Glutamatergic neuron (in vitro differentiated cells): ENCODE measurements at places on chromosomes 5 and 9.
A peak's percentile ranks its signal among the peaks of the same experiment; 100 is the strongest.

- no peak for DNase-seq
Observed at GRCh38 chr5:83414601-83415000, 56.9 kb upstream of the VCAN start.

- no peak for DNase-seq
Observed at GRCh38 chr5:38468202-38468673, 88.2 kb downstream of the LIFR start.

GRCh38 chr5:158272409-158272808 lies 413.5 kb upstream of the CLINT1 start:
- no peak for DNase-seq

GRCh38 chr5:141811287-141812155 lies 66.7 kb downstream of the PCDH1 start:
- DNase-seq: peak; percentile 70

DNA sequence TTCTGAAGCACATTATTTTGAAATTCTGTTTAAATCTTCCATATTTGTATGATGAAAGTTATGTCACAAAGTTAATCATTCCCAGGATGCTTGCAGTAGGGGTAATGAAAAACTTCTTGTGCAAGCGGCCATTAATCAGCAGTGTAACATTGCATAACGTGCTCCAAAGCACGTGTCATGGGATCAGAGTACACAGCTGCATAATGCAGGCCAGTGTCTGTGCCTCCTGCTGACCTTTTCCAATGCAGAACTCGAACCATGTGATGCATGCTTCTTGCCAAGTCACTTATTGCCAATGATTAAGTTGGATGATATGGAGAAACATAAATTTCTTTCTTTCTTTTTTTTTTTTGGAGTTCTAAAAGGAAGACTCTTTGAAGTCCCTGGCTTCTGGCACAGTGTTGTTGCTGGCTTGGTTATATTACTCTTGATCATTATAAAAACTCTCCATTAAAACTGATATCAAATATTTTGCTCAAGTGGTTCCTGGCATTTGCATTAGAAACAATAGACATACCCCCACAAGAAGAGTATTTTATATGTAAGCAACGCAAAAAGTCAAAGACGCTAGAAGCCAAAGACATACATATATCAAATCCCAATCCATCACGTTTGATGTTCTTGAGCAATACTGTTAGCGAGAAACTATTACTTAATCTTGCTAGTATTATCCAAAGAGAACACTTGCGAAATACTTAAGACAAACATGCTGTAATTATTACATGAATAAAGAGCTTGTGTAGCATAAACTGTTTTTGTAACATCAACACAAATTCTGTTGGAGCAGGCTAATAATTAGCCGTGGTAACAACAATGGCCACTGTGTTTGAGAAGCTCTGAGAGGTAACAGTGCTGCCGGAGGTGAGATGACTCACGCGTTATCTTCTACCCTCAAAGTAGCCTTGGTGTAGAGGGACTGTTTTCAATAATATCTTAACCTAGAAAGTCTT lies 164.2 kb downstream of the AUH start:
- no peak for DNase-seq

GRCh38 chr5:1462358-1462757 lies 17.1 kb upstream of the SLC6A3 start:
- peak; percentile 17 for DNase-seq
